Stimulated activated CD8-positive, alpha-beta memory T cell treated with anti-CD3 and anti-CD28 coated beads, Interleukin-4, amount 100 ng/mL, for 4 hours (primary cell): ENCODE measurements at places on chromosomes 5 and 9.

GRCh38 chr9:130425741-130426466, 18.9 kb upstream of the ASS1 start:
- no peak for DNase-seq

DNA sequence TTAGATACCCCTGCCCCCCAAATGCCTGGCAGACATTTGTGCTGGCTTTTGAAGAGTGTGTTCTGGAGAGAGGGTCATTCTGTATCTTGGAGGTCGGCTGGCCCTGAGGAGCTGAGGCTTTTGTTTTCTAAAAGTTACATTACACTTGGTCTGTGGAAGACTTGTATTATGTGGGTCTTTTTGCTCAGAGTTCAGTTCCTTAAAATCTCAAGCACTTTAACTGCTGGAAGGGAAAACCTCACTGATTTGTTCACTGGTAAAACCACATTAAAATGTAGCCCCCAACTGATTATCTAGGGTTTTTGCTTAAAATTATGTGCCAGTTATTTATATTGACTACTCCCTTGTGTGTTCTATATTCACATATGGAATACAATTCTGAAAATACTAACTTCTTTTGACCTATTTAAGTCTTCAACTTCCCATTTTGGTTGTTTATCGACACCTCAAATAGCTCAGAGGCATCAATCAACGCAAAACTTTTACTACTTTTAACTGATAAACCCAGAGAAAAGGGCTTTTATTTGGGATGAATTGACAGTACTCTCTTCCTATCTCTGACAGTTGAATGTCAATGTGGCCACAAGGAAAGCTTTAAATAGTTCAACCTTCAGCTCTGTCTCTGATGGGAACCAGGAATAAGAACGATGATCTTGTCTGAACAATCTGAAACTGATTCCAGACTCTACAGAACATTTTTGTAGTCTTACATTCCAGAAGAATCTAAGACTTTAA, 54.0 kb upstream of the MAP3K1 start:
- DNase-seq: no peak

GRCh38 chr9:32502464-32502863, 23.5 kb downstream of the RIGI start:
- DNase-seq: no peak

DNA sequence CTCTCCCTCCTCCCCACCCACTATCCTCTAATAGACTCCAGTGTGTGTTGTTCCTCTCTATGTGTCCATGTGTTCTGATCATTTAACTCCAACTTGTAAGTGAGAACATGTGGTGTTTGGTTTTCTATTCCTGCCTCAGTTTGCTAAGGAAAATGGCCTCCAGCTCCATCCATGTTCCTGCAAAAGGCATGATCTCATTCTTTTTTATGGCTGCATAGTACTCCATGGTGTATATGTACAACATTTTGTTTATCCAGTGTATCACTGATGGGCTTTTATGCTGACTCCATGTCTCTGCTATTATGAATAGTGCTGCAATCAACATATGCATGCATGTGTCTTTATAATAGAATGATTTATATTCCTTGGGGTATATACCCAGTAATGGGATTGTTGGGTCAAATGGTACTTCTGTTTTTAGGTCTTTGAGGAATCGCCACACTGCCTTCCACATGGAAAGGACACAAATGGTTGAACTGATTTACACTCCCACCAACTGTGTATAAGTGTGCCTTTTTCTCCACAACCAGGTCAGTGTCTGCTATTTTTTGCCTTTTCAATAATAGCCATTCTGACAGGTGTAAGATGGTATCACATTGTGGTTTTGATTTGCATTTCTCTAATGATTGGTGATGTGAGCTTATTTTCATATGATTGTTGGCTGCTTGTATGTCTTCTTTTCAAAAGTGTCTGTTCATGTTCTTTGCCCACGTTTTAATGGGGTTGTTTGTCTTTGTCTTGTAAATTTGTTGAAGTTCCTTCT, 96.5 kb upstream of the DAB2 start:
- no peak for DNase-seq

- DNase-seq: peak; percentile 2
These were observed 269.1 kb downstream of the FANCC start for GRCh38 chr9:95048225-95049087.

DNA sequence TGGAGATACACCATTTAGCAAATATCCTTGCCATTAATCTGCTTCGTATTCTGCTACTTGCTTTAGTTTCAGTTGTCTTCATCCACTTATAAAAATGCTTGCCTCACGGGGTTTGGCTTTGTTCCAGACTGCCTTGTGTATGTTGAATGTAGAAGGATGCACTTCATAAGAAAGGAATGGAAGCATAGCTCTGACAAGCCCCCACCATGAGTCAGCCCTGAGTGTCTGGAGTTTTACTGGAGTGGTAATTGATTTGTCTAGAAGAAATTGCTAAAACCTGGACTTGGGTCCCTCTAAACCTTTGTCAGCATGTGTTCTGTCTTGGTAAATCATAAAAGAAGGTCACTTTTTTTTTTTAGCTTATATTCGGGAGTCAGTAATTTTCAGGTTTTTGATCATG, 4.6 kb downstream of the TEX48 start:
- DNase-seq: no peak

- no peak for DNase-seq
These were observed 60.1 kb downstream of the CCDC171 start for GRCh38 chr9:15612962-15613361.

DNA sequence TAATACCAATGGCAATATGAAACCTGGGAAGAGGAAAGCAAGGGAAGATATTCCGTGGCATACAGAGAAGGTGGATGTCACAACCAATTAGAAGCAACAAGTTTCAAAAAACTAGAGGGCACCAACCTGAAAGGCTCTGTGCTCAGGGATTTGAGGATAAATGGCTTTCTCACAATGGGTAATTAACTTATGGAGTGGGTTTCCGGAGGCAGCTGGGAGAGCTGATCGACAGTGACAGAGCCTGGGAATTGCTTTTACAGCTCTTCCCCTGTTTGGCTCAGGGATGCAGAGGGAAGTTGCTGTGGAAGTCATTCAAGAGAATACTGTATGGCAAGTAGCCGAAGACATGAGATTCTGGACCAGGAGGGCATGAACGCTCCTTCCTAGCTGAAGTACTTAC, 237.0 kb downstream of the KIF4B start:
- no peak for DNase-seq

GRCh38 chr9:112005939-112006338, 109.3 kb downstream of the UGCG start:
- no peak for DNase-seq

DNA sequence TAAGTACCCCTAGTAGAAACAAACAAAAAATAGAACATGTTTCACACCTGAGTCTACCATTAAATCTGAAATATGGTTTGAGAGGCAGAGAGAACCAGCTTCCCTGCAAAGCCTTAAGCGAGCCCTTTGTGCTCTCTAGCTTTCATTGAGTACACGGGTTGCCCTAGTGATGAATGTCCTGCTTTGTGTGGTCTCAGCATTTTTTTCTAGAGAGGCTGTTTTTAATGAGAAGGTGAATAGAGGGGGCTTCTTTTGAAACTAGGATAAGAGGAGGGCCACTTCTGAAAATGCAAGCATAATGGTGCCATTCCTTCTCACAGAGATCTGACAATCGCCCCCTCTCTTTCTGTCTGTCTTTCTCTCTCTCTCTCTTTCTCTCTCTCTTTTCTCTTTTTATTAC, 131.3 kb downstream of the MACIR start:
- no peak for DNase-seq

- no peak for DNase-seq
These were observed 23.0 kb downstream of the INIP start for GRCh38 chr9:112694706-112695555.

- no peak for DNase-seq
These were observed 82.2 kb upstream of the NFIB start for GRCh38 chr9:14396171-14396570.

DNA sequence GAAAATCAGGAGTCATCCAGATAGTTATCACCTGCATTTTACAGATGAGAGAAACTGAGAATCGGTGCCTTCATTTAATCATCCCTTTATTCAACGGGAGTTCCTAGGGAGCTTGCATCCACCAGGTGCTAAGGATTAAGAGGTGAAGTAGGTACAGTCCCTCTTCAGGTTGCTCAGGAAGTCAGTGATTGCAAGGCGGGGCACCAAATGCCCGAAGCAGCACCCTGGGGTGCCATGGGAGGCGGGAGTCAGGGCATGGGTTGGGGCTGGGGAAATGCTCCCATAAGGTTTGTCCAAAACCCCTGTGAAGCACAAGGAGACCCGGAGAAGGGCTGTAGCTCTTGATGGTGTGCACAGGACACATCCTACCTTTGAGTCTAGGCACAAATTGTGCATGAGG, 98.8 kb upstream of the KLF4 start:
- no peak for DNase-seq

- DNase-seq: no peak
These were observed 52.1 kb downstream of the CTNND2 start for GRCh38 chr5:11851965-11852716.

DNA sequence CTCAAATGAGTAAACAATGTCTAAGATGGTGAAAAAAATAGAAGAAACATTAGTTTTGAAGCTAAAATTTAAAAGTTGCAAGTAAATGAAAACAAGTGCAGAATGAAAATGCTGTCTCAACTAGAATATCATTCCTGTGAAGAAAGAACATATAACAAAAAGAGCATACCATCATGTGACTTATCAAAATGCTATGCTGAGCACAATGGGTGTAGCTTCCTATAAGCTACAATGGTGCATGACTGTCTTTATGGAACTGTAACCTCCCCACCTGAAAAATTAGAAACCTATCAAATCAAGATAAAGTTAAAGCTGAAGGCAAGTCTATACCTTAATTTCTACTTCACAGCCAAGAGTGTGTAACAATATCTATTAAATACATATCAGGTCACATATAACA, 192.0 kb downstream of the AP3B1 start:
- DNase-seq: no peak

- DNase-seq: no peak
These were observed 47.6 kb upstream of the SIL1 start for GRCh38 chr5:139245637-139246339.

- no peak for DNase-seq
These were observed 12.2 kb downstream of the TNIP1 start for GRCh38 chr5:151068433-151069197.

DNA sequence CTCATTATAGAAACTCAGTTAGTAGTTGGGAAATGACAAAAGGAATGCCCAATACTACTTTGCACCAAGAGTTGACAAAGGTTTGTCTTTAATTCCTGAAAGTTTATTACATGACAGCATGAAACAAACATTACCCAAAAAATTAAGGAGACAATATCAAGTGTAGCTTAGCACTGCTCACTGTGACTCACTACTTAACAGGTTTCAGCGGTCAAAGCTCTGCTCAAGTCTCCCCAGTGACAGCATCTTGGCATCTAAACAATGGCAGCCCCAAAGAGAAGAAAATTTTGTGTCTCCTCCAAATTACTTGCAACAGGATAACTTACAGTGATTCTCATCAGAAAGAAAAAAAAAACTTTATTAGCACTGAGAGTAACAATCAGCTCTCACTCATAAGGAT, 1030.2 kb downstream of the EFNA5 start:
- DNase-seq: no peak

- no peak for DNase-seq
These were observed 176.6 kb upstream of the KCNN2 start for GRCh38 chr5:114185274-114185673.

DNA sequence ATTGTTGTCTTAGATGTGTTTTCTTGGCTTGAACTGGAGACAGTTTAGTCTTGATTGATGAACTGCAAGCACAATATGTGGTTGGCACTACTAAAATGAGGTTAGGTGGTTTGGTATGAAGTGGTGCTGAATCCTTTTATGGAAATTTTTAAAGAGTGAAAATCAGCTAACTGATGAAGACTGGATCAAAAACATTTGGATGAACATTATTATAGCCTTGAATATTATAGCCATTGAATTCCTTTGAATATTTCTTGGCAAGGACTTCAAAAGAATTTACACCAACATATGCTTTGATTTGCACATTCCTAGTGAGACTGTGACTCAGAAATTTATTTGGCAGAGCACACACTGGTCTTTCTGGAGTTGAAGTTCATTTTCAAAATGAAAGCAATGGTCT, 318.3 kb downstream of the CHSY3 start:
- DNase-seq: no peak

- no peak for DNase-seq
These were observed 90.9 kb upstream of the GRIA1 start for GRCh38 chr5:153399595-153399994.
